ENCODE measurements at places on chromosomes 1 and 21. TPM values are rescaled to one million over a fixed set of nuclear protein-coding genes. Genes with fewer than 3 reads are reported as not detected.

Gene TLCD4
- 24.6 TPM for total RNA-seq

Gene GPA33
- total RNA-seq: not detected

GRCh38 chr1:30597711-30598110, 125.7 kb downstream of the MATN1 start:
- DNase-seq: no peak

DNA sequence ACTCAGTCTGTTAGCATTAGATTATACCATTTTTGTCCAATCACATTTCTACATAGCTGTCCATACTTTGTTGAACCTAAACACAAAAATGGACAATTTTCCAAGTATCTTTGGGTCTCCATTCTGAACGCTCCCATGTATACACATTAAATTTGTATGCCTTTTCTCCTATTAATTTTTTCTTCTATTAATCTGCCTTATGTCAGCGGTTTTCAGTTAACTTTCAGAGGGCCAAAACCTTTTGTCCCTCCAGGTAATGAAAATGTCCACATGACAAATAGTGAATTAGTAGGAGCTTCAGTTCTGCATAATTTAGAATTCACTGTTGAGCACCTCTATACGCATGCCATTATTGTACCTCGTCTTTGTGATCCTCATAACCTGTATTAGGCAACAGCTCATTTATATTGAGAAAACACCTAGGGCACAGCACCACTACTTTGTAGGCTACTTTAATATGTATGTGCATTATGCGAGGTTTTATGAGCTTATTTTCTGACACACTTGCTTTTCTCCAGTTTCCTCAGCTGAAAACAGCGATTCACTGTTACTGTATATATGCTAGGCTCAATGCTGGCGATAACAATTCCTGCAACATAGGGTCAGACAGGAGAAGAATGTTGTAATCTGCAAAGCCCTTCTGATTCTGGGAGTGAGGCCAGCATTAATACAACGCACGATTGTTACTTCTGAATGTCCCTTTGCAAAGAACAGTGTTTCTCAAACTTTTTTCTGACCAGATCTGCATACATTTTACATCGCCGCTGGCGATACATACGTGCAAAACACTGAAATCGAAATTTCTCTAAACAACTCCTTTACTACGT, 1.1 kb upstream of the ABCD3 start:
- DNase-seq: peak; percentile 95

DNA sequence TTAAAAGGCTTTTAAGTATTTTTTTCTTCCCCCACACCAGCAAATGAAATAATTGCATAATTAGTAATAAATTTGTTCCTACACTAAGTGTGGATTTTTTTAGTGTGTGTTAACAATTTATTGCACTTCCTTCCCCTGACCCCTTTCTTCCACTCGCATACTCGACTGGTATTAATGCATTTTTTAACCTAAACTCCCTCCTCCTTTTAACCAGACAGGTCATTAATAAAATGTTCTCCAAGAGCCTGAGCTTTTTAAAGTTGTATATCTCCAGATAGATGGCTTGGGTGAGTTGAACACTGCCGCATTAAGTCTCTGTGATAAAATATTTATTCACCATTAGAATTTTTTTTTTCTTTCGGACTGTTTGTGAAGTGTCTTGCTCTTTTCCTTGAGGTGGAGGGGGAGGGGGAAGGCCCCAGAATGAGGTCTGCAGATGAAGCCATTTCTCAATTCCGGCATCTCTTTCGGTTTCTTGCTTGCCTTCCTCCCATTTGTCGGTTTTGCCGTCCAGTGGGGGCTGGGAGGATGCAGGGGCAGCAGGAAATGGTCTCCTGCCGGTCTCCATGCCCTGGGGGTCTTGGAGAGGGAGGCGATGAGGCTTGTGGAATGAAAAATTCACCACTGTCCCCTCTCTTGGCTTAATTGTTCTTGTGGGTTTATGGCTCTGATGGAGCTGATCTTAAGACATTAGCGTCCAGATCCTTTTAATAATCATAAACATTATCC, 64.1 kb upstream of the ACTL8 start:
- no peak for DNase-seq

Gene ST7L
- 28.2 TPM for total RNA-seq

Gene DYNLT5
- total RNA-seq: not detected

GRCh38 chr21:27173053-27173452, 206.2 kb upstream of the ADAMTS5 start:
- no peak for DNase-seq

DNA sequence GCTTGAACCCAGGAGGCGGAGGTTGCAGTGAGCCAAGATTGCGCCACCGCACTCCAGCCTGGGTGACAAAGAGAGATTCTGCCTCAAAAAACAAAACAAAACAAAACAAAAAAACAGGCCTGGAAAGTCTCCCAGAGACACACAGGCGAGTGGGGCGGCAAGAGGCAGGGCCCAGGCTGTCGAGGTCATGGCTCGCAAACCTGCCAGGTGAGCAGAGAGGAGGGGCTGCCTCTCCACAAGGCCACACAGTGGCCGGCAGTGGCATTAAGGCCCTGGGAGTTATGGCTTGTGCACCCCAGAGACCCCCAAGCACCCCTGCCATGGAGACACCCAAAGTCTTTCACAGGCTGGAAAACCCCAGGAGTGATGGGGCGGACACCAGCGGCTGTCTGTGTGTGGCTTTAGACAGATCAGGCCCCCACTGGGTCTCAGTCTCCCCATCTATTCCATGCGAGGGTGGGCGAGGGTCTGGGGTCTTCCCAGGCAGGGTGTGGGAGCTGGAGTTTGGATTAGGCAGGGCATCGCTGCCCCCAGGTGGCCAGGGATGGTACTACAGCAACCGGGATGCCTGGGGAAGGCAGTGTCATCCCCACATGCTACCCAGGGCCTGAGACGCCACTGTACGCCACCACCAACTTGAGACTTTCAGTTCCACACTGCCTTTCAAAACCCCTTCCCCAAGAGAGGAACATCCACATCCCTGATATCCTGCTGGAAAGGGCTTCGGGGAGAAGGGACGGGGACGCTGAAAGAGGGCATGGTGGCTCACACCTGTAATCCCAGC, 7.3 kb upstream of the CTRC start:
- DNase-seq: peak; percentile 59

- no peak for DNase-seq
Measured at GRCh38 chr21:43634618-43635017, 24.7 kb downstream of the HSF2BP start.

DNA sequence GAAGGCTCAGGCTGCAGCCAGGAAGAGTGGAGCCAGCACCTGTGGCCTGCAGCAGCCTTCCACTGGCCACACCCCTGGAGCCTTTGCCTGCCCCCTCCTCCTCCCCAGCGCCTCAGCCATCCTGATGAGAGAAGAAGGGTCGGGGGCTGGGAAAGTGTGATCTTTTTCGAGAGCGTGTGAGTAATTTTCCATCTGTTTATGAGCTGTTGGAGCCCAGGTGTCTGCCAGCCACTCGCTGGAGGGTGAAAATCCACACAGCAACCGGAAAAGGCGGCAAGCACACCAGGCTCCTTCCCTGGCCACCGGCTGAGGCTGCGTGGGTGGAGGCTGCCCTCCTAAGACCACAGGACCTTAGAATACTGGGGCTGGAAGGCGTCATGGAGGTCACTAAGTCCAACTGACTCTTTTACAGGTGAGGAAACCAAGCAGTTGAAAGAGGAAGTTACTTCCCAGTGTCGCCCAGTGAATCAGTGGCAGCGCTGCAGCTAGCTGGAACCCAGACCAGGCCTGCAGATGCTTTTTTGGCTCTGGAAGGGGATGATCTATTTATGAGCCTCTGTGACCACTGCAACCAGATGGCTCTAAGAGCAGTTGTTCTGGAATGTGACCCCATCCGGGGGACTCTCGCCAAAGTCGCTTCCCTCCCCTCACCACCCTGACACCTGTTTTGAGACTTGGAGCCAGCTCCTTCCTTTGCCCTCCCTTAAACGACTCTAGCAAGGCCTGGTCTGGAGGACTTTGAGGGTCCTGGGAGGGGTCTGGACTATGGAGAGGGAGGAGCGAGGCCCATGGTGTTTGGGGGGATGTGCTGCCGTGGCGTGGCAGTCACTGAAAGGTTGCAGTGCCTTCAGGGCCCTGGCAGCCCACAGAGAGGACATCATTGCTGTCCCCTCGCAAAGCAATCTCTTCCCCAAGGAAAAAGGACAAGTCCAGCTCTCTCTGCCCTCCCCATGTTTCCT, 54.5 kb downstream of the LGR6 start:
- no peak for DNase-seq

Gene GPATCH3
- 9.7 TPM for total RNA-seq

DNA sequence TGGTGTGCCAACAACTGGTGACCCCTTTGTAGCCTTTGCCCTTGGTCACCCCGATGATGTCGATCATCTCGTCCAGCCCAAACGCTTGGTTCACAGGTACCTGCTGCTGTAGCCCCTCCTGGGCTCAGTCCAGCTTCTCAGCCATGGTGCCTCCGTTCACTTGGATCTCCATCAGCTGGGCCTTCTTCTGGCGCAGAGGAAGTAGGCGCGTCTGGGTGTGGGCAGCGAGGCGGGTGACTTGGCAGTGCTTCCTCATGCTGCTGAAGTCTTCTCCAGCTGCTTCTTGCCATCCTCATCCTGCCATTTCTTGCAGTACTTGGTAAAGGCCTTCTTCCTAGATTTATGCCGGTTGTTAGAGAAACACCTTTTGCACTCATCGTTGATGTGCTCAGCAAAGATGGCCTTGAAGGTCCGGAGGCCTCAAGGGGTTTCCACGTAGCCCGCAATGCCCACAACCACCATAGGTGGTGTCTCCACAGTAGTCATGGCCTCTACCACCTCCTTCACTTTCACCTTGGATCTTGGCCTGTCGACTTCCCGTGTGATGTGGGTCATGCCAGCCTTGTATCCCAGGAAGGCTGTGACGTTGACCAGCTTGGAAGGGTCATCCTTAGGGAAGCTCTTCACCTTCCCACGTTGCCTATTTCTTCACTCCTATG, 13.0 kb downstream of the DOP1B start:
- no peak for DNase-seq

Gene HSPG2
- total RNA-seq: 7.2 TPM

Gene GATAD2B
- total RNA-seq: 8.7 TPM

DNA sequence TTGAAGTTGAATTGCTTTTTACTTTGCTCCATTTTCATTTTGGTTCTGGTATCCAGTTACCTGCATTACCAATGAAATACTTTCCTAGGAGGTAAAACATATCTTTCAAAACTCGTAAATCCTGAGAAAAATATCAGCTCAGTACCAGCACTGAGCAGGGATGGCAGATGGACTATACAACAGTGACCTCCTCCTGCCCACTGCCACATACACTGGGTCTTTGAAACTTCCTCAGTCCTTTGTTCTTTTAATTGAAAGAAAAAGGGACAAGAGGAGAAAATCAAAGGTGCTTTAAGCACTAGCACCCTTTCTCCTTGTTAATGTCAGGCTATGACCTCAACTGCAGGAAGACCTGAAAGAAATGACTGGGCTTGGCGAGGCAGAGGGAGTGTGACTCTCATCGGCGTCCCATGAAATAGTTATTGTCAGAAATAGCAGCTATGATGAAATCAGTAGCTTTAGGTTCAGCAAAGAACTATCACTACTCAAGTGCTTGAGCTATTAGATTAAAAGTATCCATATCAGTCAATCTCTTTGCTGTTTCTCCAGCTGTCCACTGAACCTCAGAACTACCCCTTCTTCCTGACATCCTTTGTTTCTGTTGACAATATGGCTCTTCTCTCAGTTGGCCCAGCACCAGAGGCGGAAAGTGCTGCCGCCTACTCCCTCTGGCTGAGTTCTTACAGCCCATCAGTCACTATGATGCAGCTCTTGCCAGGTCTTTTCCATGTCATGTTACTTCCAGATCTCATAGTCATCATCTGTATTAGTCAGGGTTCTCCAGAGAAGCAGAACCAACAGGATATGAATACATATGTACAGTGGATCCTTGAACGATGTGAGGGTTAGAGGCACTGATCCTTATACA, 207.0 kb upstream of the MAP1LC3C start:
- peak; percentile 22 for DNase-seq

DNA sequence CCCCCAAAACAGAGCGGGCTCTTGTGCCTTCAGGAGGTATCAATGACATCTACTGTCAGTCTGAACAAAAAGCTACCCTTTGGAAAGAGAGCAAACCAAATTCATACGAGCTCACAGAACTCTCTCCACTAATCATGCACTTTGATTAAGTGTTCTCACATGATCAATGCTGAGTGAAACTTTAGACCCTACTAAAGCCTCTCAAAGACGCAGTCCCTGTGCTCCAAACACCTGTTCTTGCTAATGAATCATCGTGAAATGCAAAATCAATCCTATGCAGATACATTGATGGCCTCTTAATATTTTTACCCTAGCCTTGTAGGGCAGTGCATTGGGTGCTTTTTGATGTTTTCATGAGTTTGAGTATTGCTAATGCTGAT, 113.4 kb downstream of the ZBTB18 start:
- no peak for DNase-seq

Gene CFAP141
- not detected for total RNA-seq

Gene FCRLB
- 6.0 TPM for total RNA-seq

DNA sequence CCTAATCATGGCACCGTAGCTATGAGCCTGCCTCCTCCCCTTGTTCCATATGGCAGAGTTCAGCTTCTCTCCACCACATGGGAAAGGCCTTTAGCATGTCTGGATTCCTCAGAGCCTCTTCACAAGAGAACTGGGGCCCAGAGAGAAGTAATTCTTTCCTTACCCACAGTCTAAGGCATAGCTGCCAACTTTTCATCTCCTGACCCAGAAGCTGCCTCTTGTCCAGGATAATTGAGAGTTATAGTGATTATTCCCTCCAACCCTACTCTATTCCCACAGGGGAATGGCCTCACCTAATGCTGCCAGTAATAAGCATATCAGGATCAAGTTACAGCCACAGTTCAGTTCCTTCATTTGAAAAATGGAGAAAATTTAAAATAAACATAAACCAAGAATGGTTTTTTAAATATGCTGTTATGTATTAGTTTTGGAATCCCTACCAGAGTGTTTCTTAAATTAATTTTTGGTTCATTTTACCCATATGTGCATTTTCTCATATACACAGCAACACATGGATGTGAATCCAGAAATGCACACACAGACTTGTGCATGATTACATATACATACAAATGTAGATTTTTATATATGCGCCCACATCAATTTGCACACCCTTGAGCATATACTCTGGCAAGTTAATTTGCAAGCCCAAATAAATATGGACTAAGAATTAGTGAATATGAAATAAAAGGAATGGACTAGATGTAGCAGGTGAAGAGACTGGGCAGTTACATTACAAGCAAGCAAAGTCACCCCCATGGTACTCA, 63.9 kb upstream of the WARS2 start:
- DNase-seq: no peak

Gene ARHGEF16
- total RNA-seq: 0.58 TPM

Gene SCYL3
- 5.5 TPM for total RNA-seq

Gene RASAL2
- 10.2 TPM for total RNA-seq

GRCh38 chr1:205169248-205169647, 42.3 kb downstream of the DSTYK start:
- no peak for DNase-seq

DNA sequence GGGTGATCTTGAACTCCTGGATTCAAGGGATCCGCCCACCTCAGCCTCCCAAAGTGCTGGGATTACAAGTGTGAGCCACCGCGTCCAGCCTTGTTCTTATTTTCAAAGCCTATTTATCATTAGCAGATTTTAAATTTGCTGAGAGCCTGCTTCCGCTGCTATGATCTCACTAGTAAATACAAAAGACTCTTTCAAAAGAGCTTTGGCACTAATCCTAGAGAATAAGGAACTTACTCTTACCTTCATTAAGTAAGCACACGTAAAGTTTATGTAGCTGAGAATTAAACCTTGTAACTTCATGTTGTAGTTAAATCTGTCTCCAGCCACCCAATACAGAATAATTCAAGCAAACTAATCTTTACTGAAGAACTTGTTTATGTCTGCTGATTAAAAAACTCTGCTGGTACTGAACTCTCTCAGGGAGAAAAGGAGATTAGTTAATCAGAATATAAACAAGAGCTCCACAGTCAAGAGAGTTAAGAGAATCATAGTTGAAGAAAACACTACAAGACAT, 72.3 kb downstream of the RUSC1 start:
- peak; percentile 9 for DNase-seq

- DNase-seq: no peak
Measured at GRCh38 chr1:47465605-47466004, 27.8 kb downstream of the FOXD2 start.
